ENCODE measurements at places on chromosomes 6 and 20.

DNA sequence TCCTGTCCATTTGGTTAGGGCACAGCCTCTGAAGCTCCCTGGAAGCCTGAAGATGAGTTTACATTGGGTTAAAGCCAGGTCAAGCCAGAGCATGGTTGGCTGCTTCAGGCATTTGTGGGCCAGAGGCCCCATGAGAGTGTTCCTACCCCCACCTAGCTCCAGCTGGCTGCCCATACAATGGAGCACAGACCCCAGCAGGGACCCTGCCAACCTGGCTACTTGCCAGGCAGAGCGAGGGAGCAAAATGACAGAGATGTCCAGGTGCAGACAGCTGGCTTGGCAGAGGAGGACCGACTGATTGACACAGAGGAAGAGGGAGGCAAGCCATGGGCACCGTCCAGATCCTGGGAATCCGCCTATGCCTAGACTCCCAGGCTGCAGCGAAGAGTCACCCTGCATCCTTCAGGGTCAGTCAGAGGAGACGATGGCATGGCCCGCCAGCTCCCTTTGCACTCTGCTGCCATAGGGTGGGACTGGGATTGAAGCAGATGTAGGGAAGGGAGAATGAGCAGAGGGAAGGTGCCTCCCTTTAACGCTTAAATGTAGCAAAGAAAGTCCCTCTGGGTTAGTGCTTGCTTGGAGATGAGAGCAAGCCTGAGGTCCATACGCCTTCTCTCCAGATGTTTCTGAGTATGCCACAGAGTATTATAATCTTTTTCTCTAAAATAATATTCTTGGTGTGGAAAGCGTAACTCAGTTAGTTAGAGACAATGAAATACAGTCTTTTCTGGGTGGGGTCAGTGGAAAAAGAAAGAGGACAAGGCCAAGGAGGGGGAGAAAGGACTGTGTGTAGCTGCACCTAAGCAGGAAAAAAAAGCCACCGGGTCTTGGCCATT is 77.6 kb upstream of the FYN start:
- no peak for DNase-seq

DNA sequence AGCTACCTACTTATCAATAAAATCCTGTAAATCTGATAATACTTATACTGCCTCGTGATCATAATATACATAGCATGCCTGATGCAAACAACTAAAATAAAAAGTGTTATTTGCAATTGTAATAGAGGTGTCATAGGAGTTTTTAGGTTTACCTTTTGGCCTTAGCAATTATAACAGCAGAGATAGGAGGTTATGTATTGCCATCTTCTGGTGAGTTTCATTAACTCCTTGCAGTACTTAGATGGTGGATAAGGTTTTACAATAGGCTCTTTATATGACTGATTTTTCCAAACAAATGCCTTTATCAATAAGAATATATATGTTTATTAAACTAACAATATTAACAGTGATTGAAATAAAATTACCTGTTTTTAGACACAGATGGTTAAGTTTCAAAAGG is 27.8 kb upstream of the MYCT1 start:
- DNase-seq = no peak

DNA sequence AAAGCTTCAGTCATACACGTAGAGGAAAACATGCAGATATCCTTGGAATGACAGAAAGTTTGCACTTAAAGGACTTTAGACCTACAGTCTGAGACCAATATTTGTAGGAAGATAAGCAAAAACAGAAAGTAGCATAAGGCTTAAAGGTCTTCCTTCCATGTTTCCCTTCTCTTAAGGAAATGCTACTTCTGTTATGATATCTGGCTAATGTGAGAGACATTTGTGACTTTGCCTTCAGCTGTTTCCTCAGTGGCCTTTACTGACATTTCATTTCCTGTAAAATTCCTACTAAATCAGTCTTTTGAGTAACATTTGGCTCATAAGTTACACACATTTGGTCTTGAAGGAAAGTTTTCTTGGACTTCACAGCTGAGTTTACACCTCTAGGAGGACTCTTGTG is 713.4 kb downstream of the TBC1D32 start:
- DNase-seq = no peak

DNA sequence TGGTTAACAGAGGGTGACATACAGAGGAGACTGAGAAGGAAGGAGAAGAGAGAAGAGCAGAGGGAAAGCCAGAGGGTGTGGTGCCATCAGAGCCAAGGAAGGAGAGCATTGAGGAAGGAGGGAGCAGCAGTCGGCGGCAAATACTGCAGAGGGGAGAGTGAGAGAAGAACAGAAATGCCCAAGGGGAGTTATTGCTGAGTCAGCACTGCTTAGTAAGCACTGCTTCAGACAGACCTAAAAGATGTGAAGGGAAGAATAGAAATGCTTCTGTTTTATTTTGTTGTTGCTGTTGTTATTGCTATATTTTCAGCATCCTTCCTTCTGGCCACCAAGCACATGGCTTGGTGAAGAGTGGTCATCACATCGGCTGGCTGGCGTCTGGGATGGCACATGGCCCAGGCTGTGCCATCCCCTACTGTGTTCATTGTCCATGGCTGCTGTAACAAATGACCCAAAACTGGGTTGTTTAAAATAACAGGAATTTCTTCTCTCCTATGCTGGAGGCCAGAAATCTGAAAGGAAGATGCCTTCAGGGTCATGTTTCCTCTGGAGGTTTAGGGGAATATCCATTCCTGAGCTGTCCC is 204.1 kb upstream of the CNR1 start:
- DNase-seq = no peak

DNA sequence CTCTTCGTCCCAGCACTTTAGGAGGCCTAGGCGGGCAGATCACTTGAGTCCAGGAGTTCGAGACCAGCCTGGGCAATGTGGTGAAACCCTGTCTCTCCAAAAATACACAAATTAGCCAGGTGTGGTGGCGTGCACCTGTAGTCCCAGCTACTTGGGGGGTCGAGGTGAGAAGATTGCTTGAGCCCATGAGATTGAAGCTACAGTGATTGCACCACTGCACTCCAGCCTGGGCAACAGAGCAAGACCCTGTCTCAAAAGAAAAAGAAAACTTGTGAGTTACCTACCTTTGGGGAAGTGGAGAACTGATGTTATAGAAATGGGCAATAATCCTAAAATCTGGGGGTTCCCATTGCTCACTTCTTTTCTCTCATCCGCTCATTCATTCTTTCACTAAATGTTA is 58.0 kb downstream of the E2F3 start:
- no peak for DNase-seq

DNA sequence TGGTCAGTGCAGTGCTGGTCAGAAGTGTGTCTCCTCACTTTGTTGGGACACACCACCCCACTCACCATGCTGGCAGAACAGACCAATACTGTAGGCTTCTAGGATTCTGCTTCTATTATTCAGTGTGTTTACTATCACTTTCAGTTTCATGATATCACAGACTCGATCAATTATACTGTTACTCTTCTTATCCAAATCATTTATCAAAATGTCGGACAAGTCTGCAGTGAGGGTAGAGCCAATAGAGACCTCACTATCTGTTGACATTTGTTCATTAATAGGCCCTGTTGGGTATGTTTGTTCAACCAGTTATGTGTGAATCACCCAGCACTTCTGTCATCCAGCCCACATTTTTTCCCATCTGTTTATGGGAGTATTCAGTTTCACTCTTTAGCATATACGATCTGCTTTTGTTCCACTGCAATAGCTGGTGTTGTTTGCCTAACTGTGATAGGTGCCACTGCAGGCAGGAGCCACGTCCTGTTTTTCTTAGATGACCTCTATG is 140.1 kb downstream of the NRN1 start:
- no peak for DNase-seq

GRCh38 chr6:166253281-166253681 is 54.9 kb downstream of the PRR18 start:
- peak; percentile 23 for DNase-seq

Data from activated T-cell treated with anti-CD3 and anti-CD28 coated beads for 24 hours (primary cell).